Hematopoietic multipotent progenitor cell (in vitro differentiated cells): ENCODE measurements at places on chromosomes 2 and 18. TPM values are rescaled to one million over a fixed set of nuclear protein-coding genes. Genes with fewer than 3 reads are reported as not detected.
A peak's percentile ranks its signal among the peaks of the same experiment; 100 is the strongest.

- no peak for DNase-seq
These were observed 119.4 kb upstream of the CAPN13 start for GRCh38 chr2:30926606-30927005.

DNA sequence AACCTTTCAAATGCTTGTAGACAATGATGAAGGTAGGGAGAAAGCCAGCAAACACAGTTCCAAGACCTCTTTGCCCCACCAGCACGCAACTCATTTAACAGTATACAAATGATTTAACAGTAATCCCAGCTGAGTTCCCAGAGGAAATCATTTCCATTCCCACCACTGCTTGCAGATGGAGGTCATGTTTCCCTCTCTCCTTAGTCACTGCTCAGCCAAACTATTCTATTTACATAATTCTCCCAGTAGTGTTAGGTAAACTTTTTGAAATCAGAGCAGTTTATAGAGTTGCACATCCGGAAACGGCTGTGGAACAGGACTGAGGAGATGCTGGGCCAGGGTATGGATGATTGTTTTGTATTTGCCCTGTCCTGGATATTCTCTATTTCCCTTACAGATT is 328.5 kb downstream of the FIGN start:
- DNase-seq: no peak

DNA sequence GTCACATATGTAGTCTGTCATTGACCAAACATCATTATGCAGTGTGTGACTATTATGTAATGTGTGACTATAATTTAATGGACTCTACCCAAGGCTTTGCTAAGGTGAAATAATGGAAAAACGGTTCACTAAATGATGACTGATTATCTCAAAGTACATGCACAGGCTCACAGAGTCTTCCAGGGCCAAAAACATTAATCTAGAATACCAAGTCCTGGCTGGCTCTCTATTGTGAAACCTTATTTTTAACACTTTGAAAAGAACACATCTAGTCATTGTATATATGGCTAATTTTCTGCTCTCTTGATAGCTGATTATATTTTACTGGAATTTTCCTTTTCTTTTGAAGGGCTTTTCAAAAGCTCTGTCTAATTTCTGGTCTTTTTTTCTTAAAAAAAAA is 102.9 kb upstream of the THUMPD2 start:
- DNase-seq: no peak

GRCh38 chr2:203685789-203686420 is 20.5 kb upstream of the CD28 start:
- DNase-seq: no peak

DNA sequence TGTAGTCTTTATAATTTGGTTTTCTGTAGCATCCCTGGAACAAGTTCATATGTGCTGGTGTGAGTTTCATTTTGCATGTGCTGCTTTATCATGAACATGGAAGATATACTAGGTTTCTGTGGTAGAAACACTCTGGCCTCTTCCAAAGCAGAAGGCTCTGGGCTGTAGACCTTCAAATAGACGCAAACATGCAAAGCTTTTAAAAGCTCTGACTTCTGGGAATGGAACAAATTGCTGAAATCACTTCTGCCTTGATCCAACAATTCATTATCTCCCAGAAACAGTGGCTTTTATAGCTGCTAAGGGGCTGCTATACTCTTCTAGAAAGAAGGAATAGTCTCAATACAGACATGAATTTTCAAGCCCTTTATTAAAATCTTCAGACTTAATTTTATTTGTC is 382.2 kb downstream of the LRP1B start:
- no peak for DNase-seq

- no peak for DNase-seq
These were observed 176.0 kb downstream of the GFPT1 start for GRCh38 chr2:69211048-69211447.

DNA sequence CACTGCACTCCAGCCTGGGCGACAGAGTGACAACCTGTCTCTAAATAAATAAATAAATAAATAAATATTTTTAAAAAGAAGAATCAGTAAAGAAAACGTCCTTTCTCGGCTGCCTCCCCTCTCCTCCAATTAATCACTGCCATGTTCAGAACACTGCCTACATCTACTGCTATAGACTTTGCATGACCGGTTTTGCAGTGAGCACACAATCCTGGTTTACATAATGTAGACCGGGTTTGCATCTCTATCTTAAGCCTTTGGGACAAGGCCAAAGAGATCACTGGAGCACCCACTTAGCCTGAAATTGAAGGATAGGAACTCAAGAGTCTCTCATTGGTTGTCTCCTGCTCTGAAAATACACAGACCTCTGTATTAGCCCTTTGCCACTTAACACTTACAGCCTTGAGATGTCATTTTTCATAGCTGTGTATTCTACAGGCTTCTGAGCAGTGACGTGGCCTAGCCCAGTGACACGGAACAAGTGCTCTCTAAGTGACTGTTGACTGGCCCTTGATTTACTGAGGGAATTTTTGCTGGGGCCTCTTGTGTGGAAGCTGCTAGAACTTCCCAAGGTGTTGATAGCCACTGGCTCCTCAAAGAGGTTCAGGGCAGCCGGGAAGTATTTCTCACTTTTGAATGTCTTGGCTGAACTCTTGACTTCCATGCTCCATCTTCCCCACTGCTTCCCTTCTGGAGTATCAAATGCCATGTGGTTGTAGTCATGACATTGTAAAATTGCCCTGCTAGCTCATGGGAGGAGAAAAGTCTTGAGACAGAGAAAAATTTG is 45.3 kb upstream of the CCBE1 start:
- no peak for DNase-seq

DNA sequence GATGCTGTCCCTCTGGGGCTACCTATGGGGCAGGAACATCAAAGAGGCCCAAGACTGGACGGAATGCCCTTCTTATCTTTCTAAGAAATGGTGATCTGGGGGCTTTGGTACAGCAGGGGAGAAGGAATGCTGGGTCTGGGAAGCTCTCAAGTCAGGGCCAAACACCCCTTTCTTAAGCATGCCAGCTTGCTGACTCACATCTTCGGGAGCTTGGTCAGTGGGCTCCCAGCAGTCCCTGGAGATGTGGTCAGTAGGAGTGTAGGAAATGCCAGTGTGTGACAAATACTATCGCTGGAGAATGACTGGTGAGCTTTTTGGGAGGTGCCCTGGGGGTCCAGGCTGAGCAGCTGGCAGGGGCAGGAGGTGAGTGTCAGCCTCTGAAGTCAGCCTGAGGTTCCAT is 105.0 kb upstream of the CDC42EP3 start:
- DNase-seq: no peak

DNA sequence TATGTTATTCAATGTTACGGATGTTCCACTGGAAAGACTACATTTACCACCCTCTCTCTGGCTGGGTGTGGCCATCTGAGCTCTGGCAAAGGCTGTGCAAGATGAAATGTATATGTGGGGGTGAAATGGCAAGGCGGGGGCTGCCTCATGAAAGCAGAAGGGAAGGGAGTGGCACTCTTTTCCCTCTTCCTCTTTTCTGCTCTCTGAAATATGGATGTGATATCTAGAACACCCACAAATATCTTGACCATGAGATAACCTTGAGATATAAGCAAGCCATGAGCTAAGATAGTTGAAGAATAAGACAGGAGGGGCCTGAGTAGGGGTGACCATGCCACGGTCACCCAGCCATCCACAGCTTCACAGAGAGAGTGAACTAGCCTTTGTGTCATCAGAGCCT is 367.8 kb upstream of the ID2 start:
- DNase-seq: no peak

GRCh38 chr2:60554646-60555065 is 1.2 kb upstream of the BCL11A start:
- DNase-seq: no peak

DNA sequence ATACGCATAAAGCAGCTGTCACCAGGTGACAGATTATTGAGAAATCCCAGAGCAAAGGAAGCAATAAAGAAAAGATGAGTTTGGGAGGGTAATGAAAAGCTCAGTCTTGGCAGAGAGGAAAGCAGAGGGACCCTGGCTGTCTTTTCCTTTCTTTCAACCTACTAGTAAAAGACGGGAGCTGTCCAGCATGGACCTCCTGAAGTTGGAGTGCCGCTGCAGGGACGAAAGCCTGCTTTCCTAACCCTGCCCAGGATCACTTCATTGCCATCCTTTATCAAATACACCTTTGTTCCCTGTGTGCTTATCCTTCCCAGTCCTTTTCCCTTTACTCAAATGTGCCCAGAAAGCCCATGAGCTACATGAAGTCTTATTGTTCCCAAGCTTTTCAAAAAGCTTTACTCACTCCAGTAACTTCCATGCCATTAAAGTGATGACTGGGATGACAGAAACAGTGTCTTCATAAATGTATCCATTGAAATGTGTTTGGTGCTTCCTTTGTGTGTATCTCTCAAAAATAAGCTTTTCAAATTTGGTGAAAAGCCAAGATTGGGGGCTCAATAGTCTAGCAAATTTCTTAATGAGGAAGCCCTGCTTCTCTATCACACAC is 3.7 kb upstream of the SPR start:
- DNase-seq: peak; percentile 51

GRCh38 chr18:61901323-61901986 is 8.6 kb upstream of the RNF152 start:
- DNase-seq: peak; percentile 31

DNA sequence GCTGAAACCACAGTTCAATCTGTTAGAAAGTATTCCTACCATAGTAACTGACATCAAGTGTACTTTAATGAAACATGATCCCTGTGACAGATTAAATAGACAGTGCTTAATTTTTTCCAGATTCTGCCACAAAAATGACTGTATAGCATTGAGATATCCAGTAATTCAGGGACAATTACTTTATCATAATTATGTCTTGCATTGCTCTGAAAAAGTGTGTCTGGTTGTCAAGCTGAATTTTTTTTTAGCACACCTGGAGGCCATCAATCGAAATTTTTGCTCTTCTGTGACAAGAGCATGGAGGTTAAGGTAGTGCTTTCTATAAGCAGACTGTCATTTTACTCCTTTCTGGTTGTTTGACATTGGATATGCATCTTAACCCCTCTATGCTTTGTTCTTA is 1083.8 kb upstream of the NRXN1 start:
- DNase-seq: no peak

DNA sequence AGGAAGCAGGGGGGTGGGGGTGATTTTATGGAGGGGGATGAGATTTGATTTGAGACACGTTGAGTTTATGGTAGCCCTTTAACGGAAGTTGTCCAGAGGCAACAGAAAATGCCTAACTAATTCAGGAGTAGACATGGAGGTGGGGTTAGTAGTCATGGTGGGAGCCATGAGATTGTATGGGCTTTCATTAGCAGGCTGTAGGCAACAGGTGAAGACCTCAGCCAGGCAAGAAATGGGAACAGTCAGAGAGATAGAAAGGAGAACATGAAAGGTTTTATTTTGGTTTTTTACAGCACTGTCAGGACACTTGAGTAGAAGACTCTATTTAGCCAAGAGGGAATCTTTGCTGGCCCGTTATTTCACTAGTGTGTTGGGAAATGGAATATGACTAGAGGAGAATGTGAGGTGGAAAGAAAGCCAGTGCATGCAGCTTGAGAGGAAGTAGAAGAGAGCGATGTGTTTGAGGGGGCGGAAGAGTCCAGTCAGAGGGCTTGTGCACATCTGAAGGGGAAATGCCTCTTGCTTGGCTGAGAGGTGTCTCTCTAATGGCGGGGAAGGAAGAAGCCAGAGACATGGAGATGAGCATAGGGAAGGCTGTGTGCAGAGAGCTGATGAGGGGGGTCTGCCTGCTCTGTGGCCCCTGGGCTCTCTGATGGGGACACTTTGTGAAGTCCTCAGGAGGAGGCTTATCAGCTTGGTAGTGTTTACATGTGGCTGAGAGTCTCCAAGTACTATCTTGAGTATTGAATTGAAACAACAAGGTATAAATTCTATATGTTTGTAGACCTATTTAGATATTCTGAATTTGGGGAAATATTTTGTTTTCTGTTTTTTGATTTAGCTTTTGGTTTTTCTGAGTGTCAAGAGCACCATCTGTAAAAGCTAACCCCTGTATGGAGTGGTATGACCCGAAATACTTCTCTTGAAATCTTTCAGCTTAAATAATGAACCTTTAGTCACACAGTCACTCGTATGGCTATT is 66.9 kb upstream of the ITM2C start:
- DNase-seq: no peak

DNA sequence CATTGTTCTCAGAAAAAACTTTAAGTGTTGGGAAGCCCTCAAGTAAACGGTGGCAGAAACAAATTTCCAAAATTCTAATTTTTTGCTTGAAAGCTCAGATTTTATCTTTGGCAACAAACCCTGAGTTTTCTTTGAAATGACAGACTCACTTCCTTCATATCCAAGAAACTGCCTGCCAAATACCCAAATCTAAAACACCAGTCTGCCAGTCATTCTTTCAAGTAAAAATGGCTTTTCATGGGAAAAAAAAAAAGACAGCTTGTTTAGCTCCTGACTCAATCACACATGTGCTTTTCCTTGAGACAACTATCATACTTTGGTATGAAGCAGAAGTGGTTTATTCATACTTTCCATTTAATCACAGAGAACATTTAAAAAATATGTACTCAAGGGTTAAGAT is 40.6 kb upstream of the CSRNP3 start:
- DNase-seq: no peak

GRCh38 chr2:176534798-176535466 is 265.7 kb downstream of the MTX2 start:
- no peak for DNase-seq

DNA sequence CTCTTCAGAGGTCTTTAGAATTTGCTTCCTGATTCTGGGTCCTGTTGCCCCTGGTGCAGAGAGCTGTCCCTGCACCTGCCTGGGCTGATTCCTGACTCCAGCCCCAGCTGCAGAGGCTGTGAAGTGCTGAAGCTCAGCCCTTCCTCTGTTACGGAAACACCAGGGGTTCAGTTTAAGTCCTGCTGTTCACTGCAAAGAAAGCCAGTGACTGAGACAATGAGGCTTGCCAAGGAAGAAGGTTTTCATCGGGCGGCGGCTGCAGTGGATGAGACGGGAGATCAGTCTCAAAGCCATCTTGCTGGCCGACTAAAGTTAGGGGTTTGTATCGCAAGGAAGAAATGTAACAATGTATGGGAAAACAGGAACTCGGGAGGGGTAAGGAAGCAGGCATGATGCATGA is 142.4 kb upstream of the ZNF236 start:
- no peak for DNase-seq

- no peak for DNase-seq
These were observed 5.3 kb upstream of the TMEM185B start for GRCh38 chr2:120228503-120228902.

GRCh38 chr2:112630268-112630667 is 15.5 kb upstream of the SLC20A1 start:
- no peak for DNase-seq

Gene BMP10
- under 0.01 TPM for total RNA-seq

Gene NEU2
- total RNA-seq: not detected

Gene LGALSL
- total RNA-seq: 2.2 TPM

Gene DNAJC5G
- total RNA-seq: not detected

Gene FHOD3
- total RNA-seq: not detected

Gene RUFY4
- total RNA-seq: 1.1 TPM

Gene EGR4
- total RNA-seq: 0.54 TPM

Gene ZNF521
- 169 TPM for total RNA-seq

Gene ALPP
- 0.27 TPM for total RNA-seq

Gene ATP6V1B1
- not detected for total RNA-seq

Gene CIB4
- total RNA-seq: not detected
